MCF 10A (cell line): ENCODE measurements at places on chromosomes 5 and 9. TPM values are rescaled to one million over a fixed set of nuclear protein-coding genes. Genes with fewer than 3 reads are reported as not detected.

Gene SH3TC2
- 6.2 and 7.2 TPM in 2 replicates for total RNA-seq

Gene RELL2
- total RNA-seq, result 12.5 and 13.3 TPM in 2 replicates

Gene ORM2
- not detected in 2 replicates for total RNA-seq

- no peak for DNase-seq
Observed at GRCh38 chr9:10903969-10904368, 291.2 kb upstream of the PTPRD start.

DNA sequence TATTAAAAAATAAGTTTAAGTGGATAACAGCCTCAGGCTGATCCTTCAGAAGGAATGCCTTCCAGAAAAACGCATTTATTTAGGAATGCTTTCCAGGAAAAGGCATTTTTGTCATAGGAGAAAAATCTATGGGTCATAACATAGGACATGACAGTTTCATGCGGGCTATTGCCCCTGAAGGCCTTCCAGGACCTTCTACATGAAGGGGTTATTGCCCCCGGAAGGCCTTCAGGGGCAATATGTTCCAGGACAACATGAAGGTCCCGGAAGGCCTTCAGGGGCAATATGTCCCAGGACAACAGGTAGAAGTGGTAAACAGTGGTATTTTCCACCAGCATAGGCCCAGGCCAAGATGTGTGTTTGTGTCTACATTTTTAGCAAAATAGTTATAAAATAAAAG is 191.3 kb upstream of the RASA1 start:
- no peak for DNase-seq

- no peak for DNase-seq
Observed at GRCh38 chr5:93681432-93681831, 60.0 kb downstream of the POU5F2 start.
